HAP-1 (cell line): ENCODE measurements at places on chromosomes 5 and 9.
A peak's percentile ranks its signal among the peaks of the same experiment; 100 is the strongest.

GRCh38 chr5:57718155-57718554, 235.5 kb upstream of the ACTBL2 start:
- DNase-seq: no peak

DNA sequence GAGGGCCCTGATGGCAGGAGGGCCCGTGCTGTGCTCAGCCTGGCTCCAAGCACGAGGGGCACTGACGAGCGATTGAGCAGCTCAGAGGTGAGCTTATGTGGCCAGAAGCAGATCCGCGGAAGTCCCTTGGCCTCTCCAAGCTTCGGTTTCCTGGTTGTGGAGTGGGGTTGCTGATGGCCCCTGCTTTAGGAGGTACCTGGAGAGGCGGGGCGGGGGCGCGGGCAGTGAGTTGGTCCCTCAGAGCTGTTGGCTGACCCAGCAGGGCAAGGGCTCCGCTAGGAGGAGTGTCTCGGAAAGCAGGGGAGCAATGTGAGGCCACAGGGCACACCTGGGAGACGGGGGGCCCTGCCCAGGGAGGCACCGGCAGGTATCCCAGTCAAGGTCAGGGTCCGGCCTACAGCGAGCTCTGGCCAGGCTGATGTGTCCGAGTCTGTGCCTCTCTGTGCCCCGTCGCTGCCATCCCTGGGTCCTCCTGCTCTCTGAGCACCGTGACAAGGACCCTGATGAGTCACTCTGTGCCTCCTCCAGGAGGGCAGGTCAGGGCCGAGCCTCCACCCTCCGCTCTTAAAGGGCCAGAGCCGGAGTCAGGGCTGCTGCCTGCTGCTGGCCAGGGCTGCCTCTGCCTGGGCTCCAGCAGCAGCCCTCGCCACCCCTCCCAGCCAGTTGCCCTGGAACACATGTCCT, 14.8 kb downstream of the NCS1 start:
- DNase-seq: no peak

GRCh38 chr9:124134526-124134925, 123.0 kb downstream of the LHX2 start:
- no peak for DNase-seq

DNA sequence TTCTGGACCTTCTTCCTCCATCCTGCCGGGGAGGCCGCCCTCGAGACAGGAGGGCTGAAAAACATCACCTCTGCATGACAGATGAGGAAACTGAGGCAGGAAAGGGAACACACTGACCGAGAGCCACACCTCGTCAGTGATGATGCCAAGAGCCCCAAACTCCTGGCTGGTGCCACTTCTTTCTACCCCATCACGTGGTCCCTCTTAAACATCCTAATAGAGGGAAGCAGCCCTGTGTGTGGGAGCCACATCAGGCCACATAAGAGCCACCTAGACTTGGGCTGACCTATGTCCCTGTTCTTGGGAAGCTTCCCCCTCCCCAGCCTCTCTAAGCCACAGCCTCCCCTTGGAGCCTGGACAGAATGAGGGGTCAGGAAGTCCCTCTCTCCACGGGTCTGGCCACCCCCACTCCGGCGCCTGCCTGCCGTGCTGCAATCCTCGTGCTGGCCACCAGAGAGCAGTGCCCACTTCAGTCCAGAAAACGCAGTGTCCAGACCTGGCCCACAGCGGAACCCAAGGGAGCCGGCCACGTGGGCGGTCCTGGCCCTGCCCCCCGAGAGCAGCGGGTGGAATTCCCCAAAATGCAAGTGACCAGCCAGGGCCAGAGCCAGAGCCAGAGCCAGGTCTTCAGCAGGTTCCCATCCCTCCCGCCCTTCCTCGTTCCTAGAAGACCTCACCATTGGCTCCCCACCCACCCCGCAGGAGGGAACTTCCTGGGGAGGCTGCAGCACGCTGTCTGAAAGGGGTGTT, 54.7 kb upstream of the SARDH start:
- DNase-seq: peak; percentile 79

- DNase-seq: no peak
Measured at GRCh38 chr9:124479947-124480620, 27.1 kb downstream of the NR5A1 start.

- DNase-seq: no peak
Measured at GRCh38 chr9:111274737-111275136, 55.3 kb downstream of the OR2K2 start.

DNA sequence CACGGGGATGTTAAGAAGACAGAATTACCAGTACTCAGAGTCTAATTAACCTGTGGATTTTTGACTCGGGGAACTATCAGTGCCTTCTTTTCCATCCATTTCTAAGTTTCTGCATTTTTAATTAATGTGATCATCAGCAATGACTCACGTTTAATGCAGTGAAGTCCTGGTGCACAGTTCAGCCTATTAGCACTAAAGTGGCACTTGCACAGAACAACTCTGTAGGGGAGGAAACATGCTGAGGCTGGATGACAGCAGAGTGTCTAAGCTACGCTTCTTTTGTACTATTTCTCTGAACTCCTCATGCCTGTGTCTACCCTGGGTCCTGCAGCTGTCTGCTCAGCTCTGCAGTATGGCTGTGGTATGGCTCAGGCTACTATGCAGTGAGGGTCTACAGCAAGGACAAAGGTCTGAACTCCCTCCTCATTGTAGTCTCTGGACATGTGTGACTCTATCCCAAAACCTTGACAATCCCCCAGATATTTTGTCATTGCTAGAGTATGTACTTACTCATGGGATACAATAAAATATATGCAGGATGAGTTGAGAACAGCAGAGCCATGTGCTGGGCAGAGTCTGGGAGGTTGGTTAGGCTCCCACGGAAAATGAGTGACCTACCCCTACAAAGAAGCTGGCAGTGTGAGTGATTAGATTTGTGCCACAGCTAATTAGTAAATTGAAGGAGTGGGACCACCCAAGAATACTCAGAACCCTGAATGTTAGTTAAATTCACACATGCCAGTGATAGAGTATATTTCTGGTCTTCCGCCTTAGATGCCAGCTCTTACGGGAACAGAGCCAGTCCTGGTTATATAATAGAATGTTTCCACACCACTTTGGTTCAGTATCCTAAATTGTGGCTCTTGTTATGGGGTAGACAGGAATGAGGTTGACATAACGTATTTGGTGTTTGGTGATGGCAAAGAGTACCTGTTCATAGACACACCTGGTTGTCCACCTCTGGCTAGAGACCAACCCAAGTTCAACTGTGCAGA, 148.0 kb downstream of the GHR start:
- DNase-seq: no peak

DNA sequence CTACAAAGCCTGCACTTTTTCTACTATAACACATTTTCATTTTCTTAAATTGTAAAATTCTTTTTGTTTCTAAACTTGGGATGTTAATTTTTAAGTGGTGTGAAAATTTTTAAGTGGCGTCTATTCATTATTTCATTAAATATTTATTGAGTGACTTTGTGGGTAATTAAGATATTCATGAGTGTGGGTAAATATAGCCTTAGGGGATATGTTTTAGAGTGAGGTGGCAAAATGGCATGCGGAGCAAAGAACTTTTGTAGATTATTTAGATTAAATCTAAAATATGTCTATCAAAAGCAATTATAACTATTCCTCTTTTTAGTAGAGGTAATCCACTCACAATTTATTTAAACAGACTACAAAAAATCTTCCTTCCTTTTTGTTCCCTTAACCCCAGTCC, 188.4 kb downstream of the PCSK1 start:
- no peak for DNase-seq

- DNase-seq: no peak
Measured at GRCh38 chr5:81721049-81721448, 29.8 kb downstream of the SSBP2 start.

GRCh38 chr9:87891754-87892153, 9.1 kb downstream of the SPATA31E1 start:
- no peak for DNase-seq

GRCh38 chr9:110282018-110282738, 25.9 kb upstream of the TXN start:
- no peak for DNase-seq

DNA sequence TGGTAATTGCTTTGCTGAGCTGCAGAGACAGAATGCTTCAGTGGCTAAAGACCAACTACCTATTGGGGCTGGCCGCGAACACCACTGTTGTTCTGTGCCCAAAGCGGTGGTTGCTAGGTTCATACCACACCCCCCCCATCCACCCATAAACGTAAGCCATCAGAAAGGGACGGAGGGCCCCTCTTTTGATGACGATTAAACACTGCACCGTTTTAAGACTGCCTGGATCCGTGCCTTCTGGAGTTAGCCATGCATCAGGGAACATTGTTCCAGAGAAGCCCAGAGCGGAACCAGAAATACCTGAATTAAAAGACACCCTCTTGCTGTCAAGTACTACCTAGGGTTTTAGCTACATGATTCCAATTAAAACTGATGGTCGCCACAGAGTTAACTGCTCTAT, 369.1 kb upstream of the DAP start:
- no peak for DNase-seq

DNA sequence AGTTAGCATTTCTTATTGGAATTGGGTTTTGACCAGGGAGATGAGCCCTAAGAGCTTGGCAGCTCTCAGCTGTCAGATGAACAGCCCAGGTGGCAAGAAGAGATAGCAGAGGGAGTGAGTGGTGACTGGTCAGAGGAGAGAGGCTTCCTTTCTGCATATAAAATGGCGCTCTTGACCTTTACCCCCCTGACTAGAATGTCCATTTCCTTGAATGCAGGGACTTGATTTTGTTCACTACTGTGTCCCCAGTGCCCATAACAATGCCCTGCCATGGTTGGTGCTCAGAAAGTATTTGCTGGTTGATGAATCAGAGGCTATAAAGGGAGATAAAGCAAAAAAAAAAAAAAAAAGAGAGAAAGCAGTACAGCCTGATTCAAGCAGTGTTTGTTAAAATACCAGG, 7.2 kb downstream of the CHMP5 start:
- no peak for DNase-seq

GRCh38 chr5:144313147-144313726, 142.6 kb downstream of the KCTD16 start:
- DNase-seq: no peak

- DNase-seq: no peak
Measured at GRCh38 chr5:73314395-73315257, 134.0 kb downstream of the FOXD1 start.

GRCh38 chr5:167356374-167356773, 935.1 kb upstream of the WWC1 start:
- no peak for DNase-seq

DNA sequence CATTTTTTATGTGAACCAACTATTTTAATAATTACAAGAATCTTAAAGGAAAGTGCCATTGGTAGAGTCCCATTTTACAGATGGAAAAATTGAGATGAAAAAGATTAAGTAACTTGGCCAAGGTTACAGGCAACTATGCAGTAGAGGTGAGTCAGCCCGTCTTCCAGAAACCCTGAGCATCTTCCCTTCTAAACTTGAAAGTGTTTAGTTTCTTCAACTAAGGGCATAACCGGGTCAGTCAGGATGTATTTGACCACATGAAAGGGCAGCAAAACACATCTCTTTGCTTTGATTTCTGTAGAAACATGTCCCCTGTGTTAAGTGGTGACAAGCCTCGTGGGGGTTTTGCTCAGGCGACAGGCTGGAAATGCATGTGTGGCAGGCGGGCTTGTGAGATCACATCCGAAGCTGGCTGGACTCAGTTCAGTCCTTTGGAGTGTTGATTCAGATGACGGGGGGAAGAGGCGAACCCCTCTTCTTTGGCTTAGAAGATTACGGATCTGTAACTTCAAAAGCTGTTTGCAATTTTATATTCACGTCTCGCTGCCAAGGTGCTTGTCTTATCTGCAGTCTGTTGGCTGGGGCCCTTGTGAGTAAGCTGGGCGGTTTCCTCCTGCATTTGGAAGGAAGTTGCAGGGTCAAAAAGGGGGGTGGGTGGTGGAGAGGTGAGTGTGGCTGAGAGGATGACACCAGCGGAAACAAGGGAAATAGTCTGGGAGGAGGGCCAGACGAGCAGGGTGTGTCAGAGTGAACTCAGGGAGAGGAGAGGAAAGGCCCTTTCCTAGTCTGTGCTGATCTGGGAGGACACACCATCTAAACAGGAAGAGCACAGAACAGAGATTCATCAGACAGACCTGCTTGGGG, 78.9 kb upstream of the RPS23 start:
- DNase-seq: no peak

- peak; percentile 58 for DNase-seq
Measured at GRCh38 chr9:101536938-101537337, 3.3 kb downstream of the RNF20 start.

GRCh38 chr5:68458416-68459021, 243.0 kb downstream of the PIK3R1 start:
- no peak for DNase-seq

DNA sequence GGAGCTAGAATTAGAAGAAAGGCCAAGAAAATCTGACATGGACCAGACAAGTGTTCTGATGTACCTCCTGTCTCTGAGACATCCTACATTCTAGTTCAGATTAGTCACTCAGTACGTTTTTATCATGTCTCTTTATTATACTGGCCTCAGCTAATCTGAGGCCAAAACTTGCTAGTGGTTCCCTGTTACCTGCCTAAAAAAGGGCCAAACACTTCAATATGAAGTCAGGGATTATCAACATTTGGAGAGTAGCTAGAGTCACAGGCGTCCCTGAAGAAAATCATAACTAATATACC, 587.4 kb downstream of the PRELID2 start:
- DNase-seq: no peak

DNA sequence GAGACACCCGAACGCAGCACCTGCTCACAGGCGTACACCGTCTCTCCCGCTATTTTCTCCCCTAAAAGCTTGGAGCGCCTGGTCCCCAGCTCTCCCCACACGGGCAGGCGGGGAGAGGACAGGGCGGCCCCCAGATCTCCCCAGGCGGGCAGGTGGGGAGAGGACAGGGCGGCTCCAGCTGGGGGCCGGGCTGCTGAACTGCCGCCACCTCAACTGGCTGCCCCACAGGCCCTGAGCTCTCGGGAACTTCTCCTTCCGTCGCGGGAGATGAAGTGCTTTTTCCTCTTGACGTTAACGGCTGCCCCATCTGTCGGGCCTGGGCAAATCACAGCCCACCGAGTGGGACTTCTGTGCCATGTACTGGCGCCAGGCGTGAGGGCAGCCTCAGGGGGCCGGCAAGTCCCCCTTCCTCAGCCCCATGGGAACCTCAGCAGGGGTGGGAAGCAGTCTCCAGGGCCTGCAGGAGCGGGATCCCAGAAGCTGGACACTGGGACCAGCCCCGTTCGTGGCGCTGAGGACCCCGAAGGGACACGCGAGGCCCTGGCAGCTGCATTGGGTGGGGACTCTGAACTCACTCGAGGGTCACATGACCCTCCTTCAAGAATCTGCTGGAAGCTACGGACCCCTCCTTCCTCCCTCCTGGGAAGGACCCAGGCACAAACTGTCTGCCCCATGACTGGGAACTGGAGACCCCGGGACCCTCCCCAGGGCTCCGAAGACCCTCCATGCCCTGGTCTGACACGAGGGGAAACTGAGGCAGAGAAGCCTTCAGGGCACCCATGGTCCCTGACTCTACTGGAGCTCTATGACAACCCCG, 5.7 kb upstream of the EGFL7 start:
- DNase-seq: no peak
